ENCODE measurements at places on chromosomes 5 and 9. TPM values are rescaled to one million over a fixed set of nuclear protein-coding genes. Genes with fewer than 3 reads are reported as not detected.

PCDHB11 gene
- total RNA-seq = not detected

PCDHGB4 gene
- not detected for total RNA-seq

RFESD gene
- total RNA-seq = 5.4 TPM

HARS1 gene
- total RNA-seq = 97.4 TPM

CCL27 gene
- 0.35 TPM for total RNA-seq

SOX30 gene
- total RNA-seq = 0.11 TPM

SLC25A2 gene
- 0.35 TPM for total RNA-seq

KIF4B gene
- total RNA-seq = 0.09 TPM

BTNL3 gene
- total RNA-seq = not detected

PPP2R2B gene
- 4.2 TPM for total RNA-seq

SPINK6 gene
- total RNA-seq = not detected

KLHL9 gene
- total RNA-seq = 16.0 TPM

TNFAIP8 gene
- total RNA-seq = 311 TPM

TMEM252 gene
- not detected for total RNA-seq

RASEF gene
- not detected for total RNA-seq

PCDHB6 gene
- not detected for total RNA-seq

CORO2A gene
- 5.1 TPM for total RNA-seq

SMIM33 gene
- 0.11 TPM for total RNA-seq

ZBTB34 gene
- total RNA-seq = 7.0 TPM

PIP5KL1 gene
- total RNA-seq = 2.5 TPM

POLE3 gene
- total RNA-seq = 88.2 TPM

All from CD8-positive, alpha-beta memory T cell (primary cell).